ENCODE measurements at places on chromosomes 16 and 17. TPM values are rescaled to one million over a fixed set of nuclear protein-coding genes. Genes with fewer than 3 reads are reported as not detected.

Gene HASPIN
- total RNA-seq, result 0.55 TPM

Gene TUBB3
- total RNA-seq, result 39.1 TPM

- DNase-seq, result peak; percentile 20
These were observed 12.4 kb downstream of the MPRIP start for GRCh38 chr17:17054636-17055035.

DNA sequence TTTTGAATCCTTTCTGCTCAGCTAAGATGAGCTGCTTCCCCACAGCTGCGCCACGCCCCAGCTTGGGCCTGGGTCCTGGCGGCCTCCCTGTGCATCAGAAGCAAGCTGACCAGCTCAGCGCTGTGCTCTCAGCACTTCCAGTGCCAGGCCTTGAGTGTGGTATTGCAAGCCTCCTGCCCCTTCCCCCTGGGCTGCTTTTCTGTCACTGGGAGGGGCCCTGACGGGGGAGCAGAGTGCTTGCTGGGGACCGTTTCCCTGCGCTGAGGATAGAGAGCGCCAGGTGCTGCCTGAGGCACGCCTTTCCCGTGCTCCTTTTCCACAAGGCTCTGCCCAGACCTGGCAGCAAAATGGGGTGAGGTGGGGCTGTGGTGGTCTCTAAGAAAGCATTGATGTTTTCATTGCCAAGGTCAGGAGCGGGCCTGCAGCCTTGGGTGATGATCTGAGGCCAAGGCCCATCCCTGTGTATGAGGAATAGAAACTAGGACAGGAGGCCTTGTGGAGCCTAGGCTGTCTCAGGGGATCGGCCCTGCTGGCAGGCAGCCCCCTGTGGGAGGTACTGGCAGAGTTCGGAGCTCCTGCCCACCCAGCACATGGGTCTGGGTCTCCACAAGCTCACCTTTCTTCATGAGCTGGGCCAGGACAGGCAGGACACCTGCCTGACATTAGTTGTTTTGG, 29.7 kb downstream of the POLR3E start:
- no peak for DNase-seq

Gene CRYBA1
- not detected for total RNA-seq

GRCh38 chr16:68710211-68710610, 26.9 kb upstream of the CDH1 start:
- DNase-seq, result no peak

Gene CLTC
- total RNA-seq, result 393 TPM

- DNase-seq, result no peak
These were observed 120.1 kb downstream of the ABCA8 start for GRCh38 chr17:68835071-68835470.

GRCh38 chr17:44872131-44872768, 24.6 kb downstream of the HIGD1B start:
- DNase-seq, result peak; percentile 69

Gene KRTAP4-9
- not detected for total RNA-seq

Gene ZDHHC1
- 4.2 TPM for total RNA-seq

DNA sequence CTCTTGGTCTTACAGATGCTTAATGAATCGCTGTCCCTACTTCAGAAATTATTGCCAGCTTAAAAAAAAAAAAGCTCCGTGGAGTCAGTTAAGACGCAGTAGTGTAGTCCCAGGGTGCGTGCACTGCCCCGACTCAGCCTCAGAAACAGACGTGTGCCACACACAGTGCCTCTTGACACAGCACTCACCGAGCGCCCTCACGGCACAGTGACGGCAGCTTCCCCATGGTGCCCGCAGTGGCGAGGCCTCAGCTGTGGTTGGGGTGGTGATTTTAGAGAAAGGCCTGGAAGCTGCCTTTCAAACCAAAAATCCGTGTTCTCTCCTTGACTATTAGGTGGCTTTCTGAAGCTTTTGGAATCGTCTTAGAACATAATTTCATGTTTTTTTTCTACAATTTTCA, 13.9 kb downstream of the TCF25 start:
- DNase-seq, result no peak

- DNase-seq, result no peak
These were observed 118.3 kb downstream of the PARN start for GRCh38 chr16:14511800-14512135.

DNA sequence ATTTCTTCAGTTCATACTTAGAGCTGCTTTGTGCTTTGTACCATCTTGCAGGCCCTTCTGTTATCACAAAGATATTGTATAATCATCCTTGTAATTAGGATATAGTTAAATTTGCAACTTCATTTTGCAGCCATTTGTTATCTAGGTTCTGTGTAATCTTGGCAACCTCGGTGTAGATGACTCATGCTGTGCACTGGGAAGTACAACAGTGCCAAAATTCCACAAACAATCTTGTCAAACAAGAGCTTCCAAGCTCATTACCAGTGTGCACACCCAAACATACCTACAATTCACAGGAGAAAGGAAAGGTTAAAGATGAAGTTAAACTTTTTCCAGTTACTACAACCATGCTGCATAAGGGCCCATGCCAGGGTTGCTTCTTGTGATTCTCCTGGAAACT, 1231.8 kb downstream of the CDH11 start:
- DNase-seq, result peak; percentile 26

DNA sequence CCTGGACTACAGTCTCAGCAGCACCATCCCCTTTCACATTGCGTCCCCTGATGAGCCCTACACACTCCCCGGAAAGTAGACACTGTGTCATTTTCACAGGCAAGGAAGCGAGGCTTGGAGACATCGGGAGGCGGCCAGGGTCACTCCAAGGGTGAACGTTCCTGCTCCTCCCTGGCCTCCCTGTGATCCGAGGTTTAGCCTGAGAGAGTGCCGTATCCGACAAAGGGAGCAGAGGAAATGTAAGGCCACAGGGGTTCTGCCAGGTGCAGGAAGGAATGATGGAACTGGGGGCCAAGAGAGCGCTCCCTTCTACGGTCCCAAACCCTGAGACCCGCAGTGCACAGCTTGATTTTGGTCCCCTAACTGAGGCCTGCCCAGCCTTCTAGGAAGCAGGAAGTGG, 8.0 kb upstream of the PIK3R6 start:
- DNase-seq, result no peak

- no peak for DNase-seq
These were observed 65.7 kb downstream of the CENPV start for GRCh38 chr17:16287563-16288027.

DNA sequence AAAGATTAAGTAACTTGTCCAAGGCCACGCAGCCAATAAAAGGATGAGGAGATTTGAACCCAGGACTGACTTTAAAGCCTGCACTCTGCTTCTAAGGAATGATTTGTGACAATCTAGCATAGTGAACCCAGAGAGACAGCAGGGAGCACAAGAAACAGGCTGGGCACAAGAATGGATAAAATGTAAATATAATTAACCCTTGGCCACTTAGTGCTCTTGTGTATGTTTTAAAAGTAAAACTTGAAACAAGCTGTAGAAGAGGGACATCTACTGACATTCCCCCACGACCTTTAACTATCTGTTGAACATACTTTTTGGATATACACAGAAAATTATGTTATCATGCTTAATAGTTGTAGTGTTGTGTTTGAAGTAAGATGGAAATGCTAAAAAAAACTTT, 141.9 kb upstream of the PMFBP1 start:
- DNase-seq, result no peak

DNA sequence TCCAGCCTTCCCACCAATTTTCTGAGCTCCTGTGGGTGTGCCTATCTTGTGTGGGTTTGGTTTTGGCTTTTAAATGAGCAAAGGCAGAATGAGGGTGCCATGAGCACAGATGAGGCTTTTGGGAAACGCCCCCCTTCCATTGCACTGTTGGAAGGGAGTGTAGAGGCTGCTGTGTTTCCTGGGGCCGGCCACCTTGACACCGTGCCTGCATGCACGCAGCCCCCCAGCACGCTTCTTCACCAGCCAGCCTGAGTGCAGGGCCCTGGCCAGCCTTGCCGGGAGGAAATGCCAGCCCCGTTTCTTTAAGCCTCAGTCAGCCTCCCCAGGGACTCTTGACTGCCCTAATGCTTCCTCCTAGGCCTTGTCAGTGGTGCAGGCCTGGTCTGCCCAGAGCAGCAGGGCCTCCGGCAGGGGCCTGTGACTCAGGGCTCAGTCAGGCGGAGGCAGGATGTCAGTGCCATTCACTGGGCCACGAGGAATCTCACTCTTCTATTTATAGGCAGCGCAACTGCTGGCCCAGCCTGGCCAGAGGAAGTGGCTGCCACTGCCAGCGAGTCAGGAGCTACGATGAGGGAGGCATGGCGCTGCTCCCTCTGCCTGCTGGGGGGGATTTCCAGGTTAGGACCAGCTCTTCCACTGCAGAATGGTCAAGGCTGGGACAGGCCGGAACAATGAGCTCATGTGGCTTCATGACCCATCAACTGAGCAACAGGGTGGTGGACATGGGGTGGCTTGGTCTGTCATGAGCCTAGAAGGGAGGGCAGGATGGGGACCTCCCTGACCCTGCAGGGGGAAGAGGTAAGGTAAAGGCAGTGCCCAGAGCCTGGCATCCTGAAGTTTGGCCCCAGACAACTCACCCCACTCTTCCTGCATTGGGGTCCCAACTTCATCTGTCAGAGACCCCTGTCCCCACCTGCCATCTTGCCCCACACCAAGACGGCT, 205.2 kb downstream of the RAB11FIP4 start:
- DNase-seq, result peak; percentile 85

- DNase-seq, result no peak
These were observed 13.7 kb downstream of the GLP2R start for GRCh38 chr17:9839433-9839832.

Gene TXNL4B
- 7.5 TPM for total RNA-seq

GRCh38 chr16:2246301-2246885, 5.0 kb downstream of the ECI1 start:
- no peak for DNase-seq
